ENCODE measurements at places on chromosomes 6 and 20.

DNA sequence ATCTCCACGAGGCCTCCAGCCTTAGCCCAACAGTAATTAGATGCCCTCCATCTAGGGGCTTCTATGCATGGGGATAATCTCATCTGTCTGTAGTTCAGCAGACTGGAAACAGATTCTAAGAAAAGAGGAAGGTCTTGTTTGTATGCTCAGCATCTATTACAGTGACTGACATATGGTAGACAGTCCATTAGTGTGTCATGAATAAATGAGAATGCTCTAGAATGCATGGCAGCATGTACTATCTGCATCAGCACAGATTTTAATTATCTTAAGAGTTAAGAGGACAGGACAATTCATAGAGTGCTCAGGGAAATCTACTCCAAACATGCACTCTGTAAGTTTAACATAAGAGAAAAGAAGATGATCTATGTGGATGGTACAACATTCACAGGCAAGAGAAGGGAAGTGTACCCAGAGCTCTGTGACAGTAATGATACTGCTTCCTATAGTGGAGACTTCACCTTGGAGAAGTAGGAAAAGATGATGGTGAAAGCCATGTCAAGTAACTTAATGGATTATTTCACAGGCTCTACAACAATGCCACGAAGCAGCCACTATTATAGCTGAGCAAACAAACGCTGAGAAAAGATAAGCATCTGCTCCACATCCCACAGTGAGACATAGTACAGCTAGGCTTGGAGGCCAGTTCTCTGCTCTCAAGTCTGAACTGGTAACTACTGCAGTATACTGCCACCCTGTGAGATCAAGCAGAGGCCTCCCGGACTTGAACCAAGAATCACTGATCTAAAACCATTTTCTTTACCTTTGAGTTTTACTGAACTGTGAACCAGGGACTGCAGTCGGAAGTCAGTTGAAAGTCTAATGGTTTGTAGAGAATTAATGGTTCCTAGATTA is 309.2 kb upstream of the SPTLC3 start:
- DNase-seq, result no peak

GRCh38 chr6:49890988-49891387 is 24.7 kb upstream of the CRISP1 start:
- DNase-seq, result no peak

- no peak for DNase-seq
These were observed 53.7 kb downstream of the JARID2 start for GRCh38 chr6:15299430-15300131.

- DNase-seq, result no peak
These were observed 81.8 kb downstream of the NFATC2 start for GRCh38 chr20:51460569-51461265.

DNA sequence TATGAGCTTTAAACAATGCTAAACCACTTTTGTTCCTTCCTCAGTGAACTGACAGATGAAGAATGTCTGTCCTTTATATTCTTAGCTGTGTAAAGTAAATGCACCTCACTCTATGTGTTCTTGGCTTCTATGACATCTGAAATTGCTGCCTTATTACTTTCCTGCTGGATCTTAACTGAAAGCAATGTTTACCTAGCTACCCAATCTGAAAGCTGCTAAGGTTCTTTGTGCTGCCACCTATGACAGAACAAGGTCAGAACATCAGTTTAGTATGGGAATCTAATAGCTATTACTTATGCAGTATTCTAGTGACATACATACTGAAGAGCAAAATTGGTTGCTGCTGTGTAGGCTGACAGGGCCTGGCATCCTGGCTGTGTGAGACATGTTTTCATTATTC is 444.1 kb downstream of the KHDRBS2 start:
- no peak for DNase-seq

DNA sequence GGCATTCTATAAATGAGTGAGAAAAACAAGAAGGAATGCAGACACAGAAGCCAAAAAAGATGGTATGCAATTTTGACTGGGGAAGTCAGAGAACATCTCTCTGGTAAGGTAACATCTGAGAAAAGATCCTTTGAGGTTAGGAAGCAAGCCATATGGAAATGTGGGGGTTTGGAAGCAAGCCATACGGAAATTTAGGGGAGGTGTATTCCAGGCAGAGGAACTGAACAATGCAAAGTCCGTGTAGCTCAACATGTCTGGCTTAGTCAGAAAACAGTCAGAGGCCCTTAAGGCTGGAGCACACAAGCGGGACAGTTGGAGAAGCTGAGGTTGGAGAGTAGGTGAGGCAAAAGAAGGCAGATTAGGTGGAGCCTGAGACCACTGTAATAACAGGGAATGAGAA is 35.3 kb downstream of the RALGAPA2 start:
- DNase-seq, result no peak

DNA sequence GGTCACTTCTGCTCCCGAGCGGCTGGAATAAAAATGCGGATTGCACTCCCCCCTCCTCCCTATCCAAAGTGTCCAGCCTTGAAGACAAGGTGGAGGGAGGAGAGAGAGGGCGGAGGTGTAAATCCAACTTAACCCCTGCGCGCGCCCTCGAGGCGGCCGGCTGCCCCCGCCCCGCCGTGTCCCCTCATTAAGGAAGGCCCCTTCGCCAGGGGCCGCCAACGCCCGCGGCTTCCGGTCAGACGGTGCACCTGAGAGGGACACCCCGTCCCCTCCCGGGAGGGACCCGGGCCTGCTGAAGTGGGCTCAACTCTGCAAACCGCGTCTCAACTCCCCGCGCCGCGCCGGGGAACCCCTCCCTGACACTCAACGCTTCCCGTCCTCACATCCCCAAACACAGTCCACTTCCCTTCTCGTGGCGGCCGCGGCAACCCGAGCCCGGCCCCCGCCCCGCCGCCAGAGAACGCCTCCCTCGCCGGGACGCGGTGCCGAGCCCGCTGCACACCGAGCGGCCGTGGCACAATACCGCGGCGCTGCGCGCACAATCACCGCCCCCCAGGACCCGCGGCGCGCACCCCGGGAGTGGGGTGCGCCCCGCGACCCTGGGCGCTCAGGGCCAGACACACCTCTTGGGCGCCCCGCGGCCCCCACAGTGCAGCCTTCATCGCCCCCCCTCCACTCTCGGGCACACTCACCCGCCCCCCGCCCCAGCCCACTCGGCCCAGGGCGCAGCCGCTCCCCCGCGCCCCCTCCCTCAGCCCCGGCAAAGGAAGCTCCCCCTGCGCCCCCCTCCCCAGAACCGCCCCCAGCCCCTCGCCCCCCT is 102.5 kb downstream of the NOL4L start:
- no peak for DNase-seq

DNA sequence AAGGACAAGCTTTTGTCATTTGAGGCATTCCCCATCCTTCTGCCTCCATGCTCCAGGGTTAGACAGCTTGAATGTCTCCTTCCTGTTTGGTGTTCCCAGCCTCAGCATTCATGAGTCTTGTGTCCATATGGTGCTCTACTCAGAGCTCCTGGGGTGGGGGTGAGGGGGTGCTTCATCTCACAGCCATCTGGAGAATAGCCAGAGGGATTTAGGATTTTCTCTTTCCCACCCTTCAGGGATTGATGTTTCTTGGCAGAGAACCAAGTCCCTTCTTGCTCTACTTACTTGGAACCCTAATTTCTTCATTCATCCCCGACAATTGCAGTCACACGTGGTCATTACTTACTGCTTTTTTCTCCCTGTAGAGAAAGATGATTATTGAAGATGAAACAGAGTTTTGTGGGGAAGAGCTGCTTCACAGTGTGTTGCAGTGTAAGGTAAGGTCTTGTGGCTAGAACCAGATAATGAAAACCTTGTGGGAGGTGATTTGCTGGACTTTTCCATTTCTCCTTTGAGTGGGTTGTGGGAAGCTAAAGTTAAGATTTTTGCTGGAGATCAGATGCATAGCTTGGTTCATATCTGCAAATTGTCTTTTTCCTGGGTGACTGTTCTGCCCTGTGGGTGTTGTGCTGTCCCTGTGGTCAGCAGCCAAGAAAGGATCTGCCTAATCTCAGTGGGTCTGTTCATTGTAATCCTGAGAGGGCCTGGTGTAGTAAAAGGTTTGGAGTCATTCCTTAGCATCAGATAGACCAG is 18.6 kb downstream of the CMTR1 start:
- DNase-seq, result no peak

DNA sequence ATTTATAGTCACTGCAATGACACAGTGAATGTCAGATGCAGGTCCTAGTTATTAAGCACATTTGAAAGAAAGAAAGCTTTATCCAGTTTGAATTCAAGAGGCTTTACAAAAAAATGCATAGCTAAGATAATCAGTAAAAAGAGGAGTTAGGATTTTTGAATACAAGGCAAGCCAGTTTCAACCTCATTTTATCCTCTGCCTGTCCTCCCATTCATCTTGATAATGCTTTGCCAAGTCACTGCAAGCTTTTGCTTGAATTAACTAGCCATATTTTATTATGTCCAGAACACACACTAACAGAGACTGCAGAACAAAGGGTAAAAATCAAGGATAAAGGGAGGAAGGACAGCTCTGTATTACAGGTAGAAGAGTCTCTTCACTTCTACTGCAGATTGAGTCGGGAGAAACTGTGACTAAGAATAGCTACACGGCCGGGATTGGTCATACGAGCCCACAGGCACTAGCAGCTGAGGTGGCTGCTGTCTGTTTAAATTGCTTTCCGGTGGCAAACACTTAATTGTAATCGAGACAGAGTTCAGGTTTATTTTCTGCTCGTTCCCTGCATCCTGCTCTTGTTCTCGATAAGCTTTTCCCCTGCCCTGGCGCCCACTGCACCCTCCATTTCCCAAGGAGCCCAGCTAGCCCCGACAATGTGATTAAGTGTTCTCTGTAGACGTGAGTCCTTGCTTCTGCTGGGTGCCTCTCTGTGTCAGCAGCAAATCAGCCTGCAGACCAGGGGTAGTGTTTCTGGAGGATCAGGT is 30.5 kb upstream of the AKAP12 start:
- no peak for DNase-seq

- DNase-seq, result peak; percentile 71
These were observed 161.6 kb upstream of the TNFAIP3 start for GRCh38 chr6:137705160-137706082.

DNA sequence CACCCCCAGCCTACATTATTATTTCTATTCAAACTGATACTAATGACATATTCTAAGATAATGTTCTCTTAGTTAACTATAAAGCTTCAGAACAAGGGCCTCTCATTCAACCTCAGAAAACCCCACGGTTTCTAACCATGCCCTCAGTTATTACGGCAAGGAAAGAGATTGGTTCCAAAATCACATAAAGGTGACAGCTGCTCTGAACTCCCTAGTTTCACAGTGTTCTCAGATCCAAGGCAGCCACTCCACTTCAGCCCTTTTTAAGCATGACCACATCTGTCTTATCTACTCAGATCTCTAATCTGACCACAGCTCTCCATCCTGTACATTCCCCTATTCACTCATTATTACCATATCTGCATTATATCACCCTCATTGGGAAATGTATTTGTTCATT is 98.8 kb upstream of the CEP85L start:
- no peak for DNase-seq

DNA sequence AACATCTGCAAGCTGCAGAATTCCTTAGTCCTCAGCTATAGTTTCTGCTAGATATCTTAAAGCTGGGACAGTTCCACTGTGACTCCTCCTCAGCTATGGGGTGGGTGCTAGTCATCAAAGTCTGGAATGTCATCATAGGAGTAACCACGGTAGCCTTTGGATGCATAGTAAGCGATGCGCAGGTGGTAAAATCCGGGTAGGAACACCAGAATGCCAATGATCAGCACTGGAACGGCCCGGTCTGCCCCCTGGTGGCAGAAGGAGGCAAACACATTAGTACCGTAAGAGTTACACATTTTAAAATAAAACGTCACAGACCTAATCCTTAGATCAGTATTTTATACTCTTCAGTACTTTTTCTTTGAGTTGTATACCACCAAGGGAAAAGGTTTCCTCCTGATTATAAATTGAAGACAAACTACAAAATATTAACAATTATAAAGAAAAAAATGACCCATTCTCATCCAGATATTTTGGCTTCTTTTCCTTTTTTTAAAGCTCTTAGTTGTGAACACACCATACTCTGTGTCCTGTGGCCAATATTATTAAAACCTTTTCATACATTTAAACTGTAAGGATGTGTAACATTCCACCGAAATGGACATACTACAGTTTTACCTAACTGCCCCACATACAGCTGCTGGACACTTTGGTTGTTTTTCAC is 18.9 kb downstream of the PCNA start:
- DNase-seq, result peak; percentile 71

- DNase-seq, result no peak
These were observed 122.8 kb upstream of the MAFB start for GRCh38 chr20:40811660-40812414.

DNA sequence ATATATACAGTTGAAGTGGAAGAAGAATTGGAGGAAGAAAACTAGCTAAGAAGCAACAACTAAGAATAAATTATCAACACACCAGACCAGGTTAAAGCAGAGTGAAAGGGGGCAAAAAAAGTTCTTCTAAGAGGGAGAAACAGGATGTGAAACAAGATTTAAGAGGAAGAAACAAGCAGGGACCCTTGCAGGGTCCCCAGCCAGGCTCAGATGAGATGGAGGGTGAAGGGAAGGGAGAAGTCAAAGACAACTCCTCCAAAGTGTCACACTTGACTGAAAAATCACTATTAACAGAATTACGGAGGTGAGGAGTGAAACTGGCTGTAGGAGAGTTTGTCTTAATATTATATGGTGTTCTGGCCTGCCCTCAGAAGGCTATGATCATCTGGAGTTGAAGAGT is 65.4 kb downstream of the MTFR2 start:
- DNase-seq, result no peak

GRCh38 chr6:168990019-168990751 is 263.5 kb downstream of the THBS2 start:
- no peak for DNase-seq

DNA sequence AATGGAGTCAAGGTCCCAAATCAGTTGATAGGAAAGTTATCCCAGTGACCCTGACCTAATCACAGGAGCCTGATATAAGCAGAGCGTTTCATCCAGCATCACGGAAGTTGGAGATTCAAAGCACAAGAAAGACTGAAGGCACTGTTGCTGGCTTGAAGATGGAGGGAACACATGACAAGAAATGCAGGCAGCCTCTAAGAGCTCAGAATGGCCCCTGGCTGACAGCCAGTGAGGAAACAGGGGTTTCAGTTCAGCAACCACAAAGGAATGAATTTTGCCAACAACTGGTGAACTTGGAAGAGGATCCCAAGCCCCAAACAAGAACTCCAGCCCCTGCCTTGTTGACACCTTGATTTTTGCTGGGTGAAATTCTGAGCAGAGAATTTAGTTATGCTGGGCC is 778.5 kb downstream of the MAFB start:
- DNase-seq, result no peak
